ENCODE measurements at places on chromosomes 1 and 21.
A peak's percentile ranks its signal among the peaks of the same experiment; 100 is the strongest.

DNA sequence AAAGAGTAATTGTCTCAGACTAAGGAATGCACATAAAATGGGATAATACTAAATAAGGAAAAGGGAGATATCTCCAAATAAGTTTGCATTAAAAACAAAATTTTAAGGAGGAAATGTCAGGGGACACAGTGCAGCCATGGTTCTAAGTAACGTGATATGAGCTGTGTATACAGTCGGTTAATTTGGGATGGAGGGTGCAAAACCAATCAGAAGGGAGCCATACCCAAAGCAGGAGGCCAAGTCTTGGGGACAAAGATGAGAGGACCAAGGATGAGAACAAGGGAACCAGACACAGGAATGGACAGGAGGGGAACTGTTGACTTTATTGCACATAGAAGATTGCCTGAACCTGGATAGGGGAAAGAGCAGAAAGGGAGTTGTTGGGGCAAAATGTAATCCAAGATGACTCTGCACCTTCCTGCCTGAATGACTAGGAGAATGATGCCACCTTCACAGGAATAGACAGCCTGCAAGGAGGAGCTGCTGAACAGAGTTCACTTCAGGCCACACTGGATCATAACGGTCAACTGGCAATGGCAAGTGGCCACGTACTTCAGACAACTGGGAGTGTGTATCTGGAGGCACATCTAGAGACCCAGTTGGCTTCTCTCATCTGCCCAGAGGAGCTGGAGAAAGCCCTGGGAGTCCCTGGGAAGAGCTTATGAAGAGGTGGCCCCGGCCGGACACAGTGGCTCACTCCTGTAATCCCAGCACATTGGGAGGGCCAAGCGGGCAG lies 22.0 kb upstream of the BOLA1 start:
- DNase-seq = no peak

- DNase-seq = no peak
Observed at GRCh38 chr1:118977600-118977999, 10.5 kb downstream of the TBX15 start.

GRCh38 chr1:103198076-103198475 lies 89.8 kb upstream of the COL11A1 start:
- DNase-seq = no peak

DNA sequence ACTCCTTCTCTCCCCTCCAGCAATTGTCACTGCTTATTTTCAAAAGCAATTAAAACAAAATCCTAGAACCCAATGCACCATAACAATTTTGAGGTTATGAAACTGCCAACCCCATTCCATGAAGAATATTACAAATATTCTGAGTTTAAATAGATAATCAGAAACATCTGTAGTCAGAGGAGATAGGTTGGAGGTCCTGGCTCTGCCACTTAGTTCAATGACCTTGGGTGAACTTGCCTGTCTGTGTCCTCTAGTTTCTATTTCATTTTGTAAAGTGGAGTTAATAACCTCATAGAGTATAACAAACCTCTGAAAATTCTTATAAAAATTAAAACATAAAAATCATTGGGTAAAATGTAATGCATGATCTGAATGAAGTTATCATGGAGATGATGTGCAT lies 164.6 kb downstream of the KCTD3 start:
- no peak for DNase-seq

DNA sequence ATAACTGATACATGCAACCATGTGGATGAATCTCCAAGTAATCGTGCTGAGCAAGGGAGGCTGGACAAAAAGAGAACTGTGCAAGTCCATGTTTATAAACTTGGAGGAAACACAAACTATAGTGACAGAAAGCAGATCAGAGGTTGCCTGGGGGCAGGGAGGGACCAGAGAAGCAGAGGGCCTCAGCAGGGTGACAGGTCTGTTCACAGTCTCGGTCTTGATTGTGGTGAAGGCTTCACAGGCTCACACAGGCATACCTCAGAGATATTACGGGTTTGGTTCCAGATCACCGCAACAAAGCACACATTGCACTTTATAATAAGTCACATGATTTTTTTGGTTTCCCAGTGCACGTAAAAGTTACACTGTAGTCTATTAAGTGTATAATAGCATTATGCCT lies 28.5 kb downstream of the ACOT7 start:
- no peak for DNase-seq

- no peak for DNase-seq
Observed at GRCh38 chr1:202571719-202572339, 138.4 kb downstream of the SYT2 start.

- no peak for DNase-seq
Observed at GRCh38 chr1:191886977-191887376, 271.3 kb upstream of the RGS18 start.

- no peak for DNase-seq
Observed at GRCh38 chr1:197021716-197022115, 44.4 kb downstream of the CFHR5 start.

DNA sequence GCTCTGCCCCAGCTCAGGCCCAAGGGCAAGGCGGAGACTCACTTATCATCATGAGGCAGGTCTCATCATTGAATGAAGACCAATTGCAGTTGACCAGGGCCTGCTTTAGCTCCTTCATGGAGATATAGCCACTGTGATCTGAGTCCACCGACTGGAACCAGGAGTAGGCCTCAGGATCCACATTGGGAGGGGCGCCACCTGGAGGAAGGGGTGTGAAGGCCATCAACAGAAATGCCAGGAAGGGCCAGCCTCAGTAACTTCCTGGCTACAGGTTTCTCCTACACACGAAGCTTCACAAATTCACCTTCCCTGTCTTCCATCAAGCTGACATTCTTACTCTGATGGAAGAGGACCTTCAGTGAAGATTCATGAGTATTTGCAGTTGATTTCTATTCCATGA lies 11.6 kb downstream of the PEF1 start:
- no peak for DNase-seq

GRCh38 chr21:32599526-32599925 lies 12.7 kb downstream of the CFAP298 start:
- DNase-seq = no peak

DNA sequence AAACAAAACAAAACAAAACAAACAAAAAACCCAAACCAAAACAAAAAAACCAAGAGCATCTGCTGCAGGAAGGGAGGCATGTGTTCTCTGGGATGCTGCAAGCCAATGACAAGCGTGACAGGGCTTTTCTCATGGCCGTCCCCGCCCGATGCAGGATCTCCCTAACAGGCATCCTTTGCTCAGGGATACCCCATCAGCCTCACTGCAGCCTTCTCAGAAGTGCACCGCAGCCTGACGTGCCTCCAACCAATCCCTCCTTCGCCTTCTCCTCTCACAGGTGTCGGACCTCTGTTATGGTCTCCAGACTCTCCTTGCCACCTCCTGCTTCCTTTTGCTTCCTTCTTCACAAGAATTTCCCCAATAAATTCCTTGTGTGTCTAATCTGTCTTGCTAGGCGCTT lies 147.2 kb downstream of the PCP4 start:
- no peak for DNase-seq

DNA sequence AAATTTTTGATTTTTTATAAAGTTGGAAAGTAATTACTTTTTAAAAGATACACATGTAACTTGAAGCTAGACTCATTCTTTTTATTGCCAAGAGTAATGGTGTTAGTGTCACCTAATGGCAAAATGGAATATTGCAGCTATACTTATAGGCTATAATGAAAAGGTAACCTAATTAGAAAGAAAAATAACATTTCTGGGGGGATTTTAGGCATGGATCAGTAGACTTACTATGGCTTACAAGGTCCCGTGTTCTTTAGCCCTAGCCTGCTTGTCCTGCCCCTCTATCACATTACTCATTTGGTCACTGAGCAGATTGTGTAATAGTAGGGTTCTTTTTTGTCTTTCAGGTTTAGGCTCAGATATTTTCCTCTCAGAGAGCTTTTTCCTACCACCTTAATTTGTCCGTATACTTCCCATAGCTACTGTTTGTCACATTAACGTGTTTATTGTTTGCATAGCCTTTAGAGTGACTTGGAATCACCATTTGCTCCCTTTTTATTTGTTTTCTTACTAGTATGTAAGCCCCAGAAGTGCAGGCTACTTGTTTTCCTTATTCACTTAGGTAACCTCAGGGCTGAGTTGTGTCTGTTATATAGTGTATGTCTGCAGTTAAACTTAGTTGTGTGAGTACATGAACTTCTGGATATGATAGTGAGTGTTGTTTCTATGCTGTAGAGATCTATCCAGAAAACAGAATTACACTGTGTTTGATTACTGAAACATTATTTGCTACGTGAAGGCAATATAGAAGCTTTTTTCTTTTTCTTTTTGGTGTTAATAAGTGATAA lies 58.7 kb downstream of the RABGAP1L start:
- no peak for DNase-seq

GRCh38 chr21:25801217-25802014 lies 66.6 kb downstream of the GABPA start:
- peak; percentile 51 for DNase-seq

DNA sequence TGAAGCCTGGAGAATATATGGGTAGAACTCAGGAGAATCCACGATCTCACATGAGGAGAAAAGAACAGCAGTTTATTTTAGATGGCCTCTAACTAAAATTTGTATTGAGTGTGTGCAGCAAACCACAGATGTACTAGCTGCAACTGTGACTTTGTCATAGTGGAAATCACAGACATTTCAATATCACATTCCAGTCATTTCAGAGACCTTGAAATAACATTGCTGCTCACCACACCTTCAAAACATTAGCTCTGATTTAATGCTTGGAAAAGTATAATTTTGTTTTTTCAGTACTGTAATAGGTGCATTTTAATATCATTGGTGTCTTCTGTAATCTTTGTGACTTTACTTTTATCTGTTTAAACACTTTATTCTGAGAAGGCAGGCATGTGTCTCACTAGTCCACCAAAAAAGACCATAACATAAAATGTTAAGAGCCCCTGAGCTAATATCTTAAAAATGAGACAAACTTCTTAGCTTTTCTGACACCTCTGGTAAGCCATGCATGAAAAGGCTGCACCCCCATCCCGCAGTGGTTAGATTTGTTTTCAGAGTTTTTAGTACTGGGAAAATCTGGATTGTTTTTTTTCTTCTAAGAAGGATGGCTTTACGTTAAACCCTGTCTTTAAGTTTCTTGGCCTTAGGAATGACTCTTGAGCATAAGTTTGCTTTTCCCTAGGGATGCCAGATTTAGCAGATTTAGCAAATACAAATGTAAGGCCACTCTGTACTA lies 30.1 kb downstream of the KCNJ15 start:
- DNase-seq = no peak

DNA sequence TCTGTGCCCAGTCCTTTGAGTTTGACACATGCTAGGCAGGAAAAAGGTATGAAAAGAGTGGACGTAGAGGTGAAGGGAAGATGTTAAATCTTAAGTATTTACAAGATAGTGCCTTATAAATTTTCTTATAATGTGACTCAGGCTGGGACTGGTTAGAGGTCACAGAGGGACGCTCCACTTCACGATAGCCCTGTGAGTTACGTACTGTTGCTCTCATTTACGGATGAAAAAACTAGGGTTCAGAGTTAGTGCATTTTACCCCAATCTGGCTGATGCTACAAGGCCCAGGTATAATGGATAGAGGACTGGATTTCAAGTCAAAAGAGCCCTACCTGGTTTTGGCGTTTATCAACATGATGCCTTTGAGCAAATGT lies 1.4 kb upstream of the TUT4 start:
- no peak for DNase-seq

GRCh38 chr1:182709225-182709764 lies 24.9 kb upstream of the RGS8 start:
- DNase-seq = no peak

DNA sequence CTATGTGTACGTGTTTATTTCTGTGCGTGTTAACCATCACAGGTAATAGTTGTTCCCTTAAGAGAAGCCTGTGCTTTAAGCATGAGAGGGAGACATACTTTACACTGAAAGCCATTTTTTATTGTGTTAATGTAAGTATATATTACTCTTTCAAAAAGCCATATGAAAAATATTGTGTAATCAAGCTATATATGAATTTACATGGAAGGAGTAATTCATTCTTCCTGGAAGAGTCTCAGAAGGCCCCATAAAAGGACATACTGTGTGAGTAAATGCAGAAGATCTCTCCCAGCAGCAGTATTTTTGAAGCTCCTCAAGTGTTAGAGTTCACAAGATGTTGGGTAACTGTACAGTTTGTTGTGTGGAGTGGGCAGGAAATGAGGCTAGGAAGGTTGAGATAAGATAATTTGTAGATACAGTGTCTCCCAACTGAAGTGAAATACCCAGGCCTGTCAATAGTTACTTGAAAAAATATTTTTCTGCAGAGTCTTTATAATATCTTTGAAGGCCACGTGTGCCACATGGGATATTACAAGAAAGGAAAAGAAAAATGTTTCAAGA lies 138.3 kb downstream of the PTGER3 start:
- no peak for DNase-seq

DNA sequence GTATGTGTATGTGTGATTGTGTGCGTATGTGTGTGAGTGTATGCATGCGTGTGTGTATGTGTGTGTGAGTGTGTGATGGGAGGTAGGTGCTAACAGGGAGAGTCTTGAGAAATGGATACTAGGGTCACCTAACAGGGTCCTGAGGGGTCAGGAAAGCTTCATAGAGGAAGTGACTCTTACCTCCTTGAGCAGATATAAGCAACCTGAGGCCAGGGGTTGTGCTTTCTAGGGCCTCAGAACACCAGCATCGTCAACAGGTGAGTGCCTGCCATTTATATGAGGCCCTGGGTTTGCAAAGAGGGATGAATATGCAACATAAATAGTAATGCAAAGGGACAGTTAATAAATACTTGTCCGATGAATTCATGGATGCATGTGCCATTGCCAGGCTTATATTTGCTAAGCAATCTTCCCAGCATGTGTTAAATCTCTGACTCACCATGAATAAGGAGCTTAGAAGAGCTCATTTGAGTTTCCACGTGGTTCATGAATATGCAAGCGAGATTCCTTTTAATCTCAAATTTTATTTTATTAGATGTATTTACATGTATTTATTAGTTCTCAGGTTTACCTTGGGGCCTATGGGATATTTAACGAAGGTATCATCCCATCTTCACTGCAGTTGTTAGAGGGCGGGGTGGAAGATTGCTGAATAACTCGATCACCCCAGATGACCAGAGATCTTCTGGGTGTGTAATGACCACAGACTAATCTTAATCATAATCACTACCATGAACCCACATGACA lies 438.3 kb downstream of the CAMTA1 start:
- DNase-seq = no peak

GRCh38 chr1:29249951-29250581 lies 13.7 kb downstream of the PTPRU start:
- DNase-seq = no peak

- DNase-seq = no peak
Observed at GRCh38 chr1:203244776-203245175, 15.3 kb upstream of the CHIT1 start.

DNA sequence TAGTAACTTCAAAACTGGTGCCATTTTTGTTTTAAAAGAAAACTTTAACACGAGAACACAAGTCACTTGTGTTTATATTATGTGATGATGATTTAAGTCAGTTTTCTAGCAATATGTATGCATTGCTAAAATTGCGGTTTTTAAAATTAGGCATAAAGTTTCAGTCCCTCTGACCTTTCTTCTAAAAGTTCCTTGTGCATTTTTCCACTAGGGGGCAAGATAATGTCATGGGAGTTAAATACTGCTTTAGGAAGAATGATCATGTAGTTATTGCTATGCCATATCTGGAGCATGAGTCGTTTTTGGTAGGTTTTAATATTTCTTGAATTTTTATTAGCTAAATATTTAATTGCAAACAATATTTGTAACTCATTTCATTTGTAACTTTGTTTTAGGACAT lies 10.7 kb downstream of the CDC7 start:
- DNase-seq = no peak

- no peak for DNase-seq
Observed at GRCh38 chr1:183882335-183883167, 77.6 kb downstream of the RGL1 start.

GRCh38 chr1:8908388-8909151 lies 30.1 kb upstream of the ENO1 start:
- DNase-seq = no peak
